Suppressor macrophage treated with lipopolysaccharide for 4 hours (primary cell): ENCODE measurements at places on chromosomes 6 and 20.

DNA sequence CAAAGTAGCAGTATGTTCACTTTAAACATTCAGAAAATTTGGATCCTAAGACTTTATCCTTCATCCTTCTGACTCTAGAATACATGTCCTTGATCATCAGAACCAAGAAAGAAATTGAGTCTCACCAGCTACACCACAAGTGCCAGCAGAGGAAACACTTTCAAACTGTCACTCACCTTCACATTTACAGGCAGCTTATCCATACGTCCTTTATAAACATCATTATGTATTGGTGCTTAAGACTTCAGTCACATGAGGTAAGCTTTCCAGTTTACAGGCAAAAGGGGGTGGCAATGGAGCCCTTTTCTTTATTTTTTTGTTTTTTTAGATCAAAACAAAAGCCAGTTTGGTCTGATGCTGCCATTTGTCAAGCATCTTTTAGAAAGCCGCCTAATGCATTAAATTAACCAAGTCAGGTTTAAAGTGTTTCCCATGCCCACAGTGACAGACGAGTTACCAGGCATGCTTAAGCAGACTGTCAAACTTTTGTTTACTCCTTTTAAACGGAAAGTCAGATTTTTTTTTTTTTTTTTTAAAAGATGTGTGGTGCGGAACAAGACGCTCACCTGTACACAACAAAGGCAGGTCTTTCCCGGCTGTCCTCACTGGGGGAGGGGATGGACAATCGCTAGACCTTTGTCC is 952 bp upstream of the BRPF3 start:
- no peak for DNase-seq

DNA sequence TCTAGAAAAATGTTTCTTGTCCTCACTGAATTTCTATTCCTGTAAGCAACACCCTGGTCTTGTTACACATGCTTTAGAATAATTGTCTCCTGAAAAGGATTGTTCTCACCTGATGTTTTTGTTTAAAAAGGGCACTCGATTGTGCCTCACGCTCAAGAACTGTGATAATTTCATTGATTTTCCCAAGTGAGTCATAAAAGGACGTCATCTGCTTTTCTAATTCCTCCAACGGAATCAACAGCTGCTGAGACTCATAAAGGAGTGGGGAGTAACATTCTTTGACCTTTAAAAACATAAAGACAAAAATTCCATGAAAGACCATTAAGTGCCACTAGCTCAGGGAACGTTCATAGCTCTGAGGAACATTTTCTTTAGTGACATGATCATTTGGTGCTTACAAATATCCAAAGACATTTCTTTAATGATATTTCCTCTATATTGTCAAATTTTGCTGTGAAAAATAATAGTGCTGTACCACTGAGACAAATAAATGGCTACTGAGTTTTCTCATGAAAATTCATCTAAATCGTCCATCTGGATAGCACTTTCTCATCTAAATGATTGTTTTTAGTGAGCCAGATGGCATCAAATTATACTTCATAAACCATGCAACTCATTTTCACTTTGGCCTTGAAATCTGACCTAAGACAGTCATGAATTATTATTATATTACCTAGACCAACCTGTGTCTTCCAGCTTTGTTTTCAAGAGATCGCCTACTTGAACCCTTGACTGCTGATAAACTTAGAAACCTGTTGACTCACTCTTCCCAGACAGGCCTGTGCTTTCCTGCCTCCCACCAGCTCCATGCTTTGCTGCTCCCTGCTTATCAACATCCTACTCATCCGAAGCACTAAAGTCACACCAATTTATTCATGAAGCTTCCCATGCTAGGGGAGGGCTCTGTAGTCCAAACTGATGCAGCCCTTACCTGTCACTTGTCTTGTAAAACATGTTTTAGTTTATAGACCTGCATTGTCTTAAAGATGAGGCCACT is 178.2 kb downstream of the SYNE1 start:
- DNase-seq = no peak

DNA sequence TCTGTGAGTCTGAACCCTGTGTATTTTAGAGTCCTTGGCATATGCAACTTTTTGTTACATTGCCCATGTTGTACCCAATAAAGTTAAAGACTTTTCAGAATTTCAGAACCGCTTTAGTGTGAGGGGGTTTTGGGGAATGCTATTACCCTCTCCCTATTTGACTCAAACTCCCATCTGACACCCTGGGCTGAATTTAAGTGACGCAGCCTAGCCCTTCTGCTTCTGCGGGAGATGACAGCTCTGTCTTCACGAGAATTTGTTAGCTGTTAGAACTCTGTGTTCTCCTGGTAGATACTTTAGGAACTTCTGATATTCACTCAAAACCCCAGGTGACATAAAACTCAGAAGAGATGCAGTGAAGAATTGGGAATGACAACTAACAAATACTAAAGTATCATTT is 500.6 kb upstream of the ID4 start:
- no peak for DNase-seq

- peak; percentile 65 for DNase-seq
Observed at GRCh38 chr20:47620808-47621805, 119.4 kb downstream of the NCOA3 start.

GRCh38 chr6:151034825-151035781 is 169.6 kb downstream of the MTHFD1L start:
- DNase-seq = no peak

DNA sequence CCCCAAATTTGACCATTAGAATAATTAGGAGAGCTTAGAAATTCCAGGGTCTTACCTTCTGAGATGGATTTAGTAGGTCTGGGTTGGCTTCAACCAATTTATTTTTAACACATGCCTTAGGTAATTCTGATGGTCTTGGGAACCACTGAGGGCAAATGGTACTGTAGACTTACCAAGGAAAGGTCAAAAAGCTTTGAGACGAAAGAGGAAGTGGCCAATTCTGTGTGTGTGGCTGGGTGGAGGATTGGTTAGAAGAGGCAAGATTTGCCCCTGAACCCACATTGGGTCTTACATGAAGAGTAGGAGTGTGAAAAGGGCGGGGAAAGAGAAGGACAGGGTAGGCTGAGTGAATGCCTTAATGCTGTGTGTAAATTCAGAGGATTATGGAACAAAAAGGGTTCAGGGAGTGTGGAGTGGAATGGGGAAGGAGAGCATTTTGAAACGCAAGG is 2.7 kb downstream of the ITCH start:
- DNase-seq = peak; percentile 82

- no peak for DNase-seq
Observed at GRCh38 chr6:958488-958887, 265.5 kb upstream of the EXOC2 start.

GRCh38 chr6:13985663-13986325 is 61.0 kb downstream of the RNF182 start:
- DNase-seq = peak; percentile 15

GRCh38 chr6:133594652-133595110 is 294.2 kb upstream of the TCF21 start:
- DNase-seq = no peak

- no peak for DNase-seq
Observed at GRCh38 chr6:167266830-167267555, 24.1 kb upstream of the UNC93A start.

- DNase-seq = no peak
Observed at GRCh38 chr6:161414180-161414579, 140.3 kb upstream of the AGPAT4 start.

DNA sequence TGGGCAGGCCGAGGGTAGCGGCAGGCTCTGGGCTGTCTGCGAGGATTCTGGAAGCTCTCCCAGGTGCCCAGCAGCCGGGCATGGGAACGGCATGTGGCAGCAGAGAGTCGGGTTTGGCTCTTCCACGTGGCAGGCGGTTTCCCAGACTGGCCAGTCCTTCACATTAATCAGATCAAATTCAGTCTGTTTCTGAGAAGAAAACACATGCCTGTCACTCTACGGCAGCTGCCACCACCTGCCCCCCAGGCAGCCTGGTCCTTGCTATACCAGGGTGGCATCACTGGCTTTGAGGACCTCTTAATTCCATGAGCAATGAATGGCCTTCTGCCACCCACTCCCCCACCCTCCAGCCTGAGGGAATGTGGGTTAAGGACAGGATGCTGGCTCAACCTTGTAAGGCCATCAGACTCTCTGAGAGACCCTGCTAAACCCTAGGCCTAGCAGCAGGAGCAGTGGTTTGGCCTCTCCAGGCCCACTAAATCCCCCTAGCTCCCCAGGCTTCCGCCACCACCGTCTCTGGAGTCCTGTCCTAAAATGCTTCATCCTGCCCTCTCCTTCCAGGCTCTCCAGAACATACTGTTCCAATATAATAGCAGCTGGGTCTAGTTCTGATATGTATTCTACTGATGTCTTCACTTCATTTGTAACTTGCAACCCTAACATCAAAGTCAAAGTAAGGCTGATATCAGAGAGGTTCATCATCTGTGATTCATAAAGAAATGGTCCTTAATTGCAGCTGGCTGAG is 47.8 kb downstream of the PLCG1 start:
- no peak for DNase-seq

- no peak for DNase-seq
Observed at GRCh38 chr20:45833883-45834796, 541 bp downstream of the SNX21 start.

- peak; percentile 11 for DNase-seq
Observed at GRCh38 chr6:158131926-158132325, 36.1 kb downstream of the SERAC1 start.

DNA sequence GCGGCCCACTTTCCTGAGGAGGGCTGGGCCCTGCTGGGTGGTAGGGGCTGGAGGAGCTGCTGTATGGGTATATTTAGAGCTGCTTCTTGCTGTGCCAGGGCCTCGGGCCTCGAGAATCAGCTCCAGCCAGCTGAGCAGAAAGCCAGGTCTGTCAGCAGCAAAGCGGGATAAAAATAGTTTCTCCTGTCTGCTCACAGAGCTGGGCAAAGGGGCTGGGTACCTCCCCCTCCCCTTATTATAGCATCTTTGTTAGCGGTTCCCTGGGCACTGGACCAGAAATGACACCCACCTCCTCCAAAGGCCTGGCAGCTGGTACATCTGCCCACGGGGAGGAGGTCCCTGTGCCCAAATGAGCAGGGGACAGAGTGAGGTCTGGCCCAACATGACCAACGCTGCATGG is 6.0 kb downstream of the SCRT2 start:
- no peak for DNase-seq

GRCh38 chr20:905396-905961 is 10.7 kb downstream of the ANGPT4 start:
- peak; percentile 37 for DNase-seq

DNA sequence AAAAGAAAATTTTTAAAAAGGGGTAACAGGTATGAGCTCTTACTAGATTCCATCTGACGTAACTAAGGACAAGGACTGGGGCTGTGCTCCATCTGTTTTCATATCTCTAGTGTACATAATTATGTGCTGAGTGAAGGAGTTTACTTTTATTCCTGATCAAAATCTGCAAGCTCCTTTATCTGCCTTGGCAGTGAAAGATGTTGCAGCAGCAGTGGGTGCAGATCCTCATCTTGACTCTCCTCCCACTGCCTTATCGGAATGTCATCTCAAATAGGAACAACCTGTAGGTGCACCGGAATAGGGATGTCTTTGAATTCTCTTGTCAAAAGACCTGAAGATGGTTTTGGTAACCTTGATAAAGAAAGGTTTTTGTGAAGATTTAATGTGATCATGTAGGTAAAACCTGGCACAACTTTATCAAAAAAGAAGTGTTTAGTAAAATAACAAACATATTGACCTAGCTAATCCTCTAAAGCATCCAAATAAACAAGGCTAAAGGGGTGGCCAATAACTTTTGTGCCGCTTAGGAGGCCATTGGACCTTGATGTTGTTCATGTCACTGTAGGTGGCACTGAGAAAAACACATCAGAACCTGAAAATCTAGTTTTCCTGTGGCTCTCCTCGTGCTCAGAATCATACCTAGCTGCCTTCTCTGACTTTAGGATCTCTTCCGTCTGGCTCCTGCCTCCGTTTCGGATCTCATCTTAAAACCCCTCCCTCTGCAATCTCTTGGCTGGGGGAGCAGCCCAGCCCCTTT is 19.0 kb upstream of the SLC16A10 start:
- no peak for DNase-seq

- DNase-seq = no peak
Observed at GRCh38 chr6:110710115-110710514, 105.2 kb downstream of the CDK19 start.

GRCh38 chr6:11368760-11369159 is 136.3 kb upstream of the NEDD9 start:
- DNase-seq = no peak

GRCh38 chr6:66357781-66358180 is 650.8 kb upstream of the EYS start:
- DNase-seq = no peak

- no peak for DNase-seq
Observed at GRCh38 chr6:121042766-121043165, 291.5 kb downstream of the TBC1D32 start.

DNA sequence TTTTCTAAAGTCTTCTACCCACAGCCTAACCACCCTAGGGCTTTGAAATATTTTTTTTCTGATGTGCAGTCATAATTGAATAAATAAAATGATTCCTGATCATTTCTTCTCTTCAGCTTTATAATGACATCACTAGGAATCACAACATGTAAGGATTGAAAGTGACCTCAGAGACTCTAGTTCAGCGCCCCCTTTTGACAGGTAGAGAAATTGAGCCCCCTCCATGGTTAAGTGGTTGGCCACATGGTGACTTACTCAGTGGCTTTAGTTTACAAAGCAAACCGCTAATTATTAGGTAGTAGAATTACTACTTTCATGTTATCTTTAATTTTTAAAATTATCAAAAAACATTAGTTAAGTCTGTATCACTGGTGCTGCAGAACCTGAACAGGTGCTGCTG is 13.3 kb upstream of the SLC2A12 start:
- peak; percentile 28 for DNase-seq

- DNase-seq = peak; percentile 82
Observed at GRCh38 chr6:105994118-105994590, 92.0 kb upstream of the PRDM1 start.

DNA sequence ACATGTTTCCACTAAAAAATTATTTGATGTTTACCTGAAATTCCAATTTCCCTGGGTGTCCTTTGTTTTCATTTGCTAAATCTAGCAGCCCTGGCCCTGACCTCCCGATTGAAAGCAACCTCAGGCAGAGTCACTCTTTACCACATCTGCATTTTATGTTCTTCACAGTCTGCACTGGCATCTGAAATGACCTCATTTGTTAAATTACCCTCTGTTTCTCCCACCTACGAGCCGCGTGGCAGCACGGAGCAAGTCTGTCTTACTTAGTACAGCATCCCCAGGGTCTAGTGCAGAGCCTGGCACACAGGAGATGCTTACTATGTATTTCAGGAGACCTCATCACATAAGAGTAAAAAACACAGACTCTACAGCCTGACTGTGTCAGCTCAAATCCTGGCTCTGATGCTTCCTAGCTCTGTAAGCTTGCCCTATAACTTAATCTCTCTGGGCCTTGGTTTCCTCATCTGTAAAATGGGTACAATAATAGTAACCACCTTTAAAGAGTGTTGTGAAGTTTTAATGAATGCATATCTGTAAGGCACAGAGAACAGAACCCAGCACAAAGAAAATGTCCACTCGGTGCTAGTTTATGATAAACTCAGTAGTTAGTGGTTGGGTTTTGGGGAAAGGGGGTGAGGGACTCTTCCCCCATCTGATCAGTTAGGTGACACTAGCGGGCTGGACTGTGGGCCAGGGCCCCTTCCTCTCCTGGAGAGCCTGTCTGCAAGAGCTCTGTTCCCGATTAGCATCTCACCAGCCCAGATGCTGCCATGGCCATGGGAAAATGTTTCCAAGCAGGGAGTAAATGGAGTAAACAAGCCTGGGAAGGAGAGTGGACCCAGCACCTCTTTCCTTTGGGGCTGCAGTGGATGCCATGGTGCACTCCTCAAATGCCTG is 88.2 kb downstream of the PREX1 start:
- DNase-seq = no peak

GRCh38 chr6:255751-256083 is 36.6 kb upstream of the DUSP22 start:
- DNase-seq = peak; percentile 90
